ENCODE measurements at places on chromosomes 12 and 14.

DNA sequence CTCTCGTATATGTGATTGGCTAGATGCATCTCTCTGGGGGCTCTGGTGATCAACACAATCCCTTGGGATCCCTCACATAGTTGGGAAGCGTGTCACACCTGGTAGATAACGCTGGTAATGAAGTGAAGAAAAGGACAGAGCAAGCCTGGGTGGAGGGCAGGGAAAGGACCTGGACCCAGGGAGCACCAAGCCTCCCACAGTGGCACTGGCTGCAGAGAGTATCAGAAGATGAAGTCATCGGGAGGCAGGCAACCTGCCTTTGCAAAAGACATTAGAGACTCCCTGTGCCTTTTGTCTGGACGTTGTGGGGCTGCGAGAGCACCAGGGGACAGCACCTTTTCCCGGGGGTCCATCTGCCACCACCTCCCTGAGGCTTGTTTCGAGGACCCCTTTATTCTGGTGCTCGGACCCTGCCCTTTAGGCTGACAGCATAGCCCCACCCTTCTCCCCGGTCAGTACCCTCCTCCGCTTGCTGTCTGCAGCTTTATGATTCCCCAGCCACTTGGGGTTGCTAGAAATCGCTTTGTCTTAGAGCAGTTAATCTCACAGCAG lies 116.4 kb downstream of the EML1 start:
- no peak for DNase-seq

DNA sequence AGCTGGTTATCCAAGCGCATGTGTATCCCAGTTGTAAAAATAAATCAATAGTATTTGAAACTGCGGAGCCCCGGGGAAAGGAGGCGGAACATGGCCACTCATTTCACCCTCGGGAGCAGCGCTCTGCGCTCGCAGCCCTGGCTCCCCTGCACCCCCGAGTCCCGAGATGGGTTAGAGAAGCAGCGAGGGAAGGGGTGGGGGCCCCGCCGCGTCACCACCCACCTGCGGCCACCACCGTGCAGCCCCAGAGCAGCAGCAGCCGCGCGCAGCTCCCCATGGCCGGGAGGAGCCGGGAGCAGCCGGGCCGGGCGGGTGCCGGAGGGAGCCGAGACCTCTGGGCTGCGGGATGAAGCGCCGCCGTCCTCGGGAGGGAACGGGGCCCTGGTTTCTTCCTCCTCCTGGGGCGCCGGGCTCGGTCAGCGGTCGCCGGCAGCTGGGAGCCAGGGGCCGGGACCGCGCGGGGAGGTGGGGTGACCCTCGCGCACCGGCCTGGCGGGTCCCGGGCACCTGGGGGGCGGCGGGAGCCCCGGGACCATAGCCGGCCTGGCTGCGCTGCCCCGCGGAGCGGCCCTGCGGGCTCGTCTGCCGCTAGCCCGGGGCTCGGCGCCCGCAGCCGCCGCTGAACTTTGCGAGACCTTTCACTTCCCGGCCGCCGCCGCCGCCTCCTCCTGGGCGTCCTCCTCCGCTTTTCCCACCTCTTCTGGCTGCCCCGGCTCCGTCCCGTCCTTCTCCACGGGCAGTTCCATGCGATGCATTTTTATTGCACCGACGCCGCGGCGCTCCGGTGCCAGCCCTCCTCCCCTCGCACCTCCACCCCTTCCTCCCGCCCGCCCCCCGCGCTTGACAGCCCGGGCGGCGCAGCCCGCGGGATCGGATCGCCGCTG lies at the start of gene NTN4:
Gene NTN4, minus strand, starts transcription at position 732 of the 884 bp plus-strand sequence. Its CDS starts 455 bp downstream, at position 277.
- no peak for DNase-seq

- DNase-seq: no peak
These were observed 181.4 kb downstream of the EFCAB11 start for GRCh38 chr14:89773151-89773550.

- DNase-seq: no peak
These were observed 6.7 kb upstream of the TESC start for GRCh38 chr12:117105902-117106301.

DNA sequence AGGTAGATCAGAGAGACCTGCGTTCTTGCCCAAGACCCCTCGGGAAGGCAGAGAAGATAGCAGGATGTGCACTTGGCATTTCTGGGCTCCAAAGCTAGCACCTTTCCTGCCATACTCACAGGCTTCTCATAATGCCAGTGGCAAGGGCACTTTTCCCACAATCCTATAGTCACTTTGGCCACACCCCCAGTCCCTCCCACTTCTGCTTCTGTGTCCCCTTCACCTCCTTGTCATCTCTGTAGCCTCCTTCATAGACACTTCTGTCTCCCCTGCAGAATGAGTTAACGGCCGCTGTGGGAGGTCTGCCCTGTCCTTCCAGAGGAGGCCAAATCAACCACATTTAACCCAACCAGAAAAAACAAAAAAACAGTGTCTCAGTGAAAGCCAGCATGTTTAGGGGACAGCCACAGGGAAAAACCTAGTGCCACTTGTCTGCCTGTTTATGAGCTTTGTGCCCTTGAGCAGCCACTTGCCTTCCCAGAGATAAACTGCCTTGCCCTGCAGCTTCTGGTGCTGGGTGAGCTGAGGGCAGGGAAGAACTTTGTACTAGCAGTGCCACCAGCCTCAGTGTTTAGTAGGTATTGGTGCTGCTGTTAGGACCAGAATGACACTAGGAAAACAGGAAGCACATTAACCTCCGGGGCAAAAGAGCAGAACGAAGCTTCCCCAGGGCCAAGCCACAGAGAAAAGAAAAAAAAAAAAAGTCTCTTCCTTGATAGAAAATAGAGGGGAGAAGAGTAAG lies 193.0 kb upstream of the PWP1 start:
- no peak for DNase-seq

DNA sequence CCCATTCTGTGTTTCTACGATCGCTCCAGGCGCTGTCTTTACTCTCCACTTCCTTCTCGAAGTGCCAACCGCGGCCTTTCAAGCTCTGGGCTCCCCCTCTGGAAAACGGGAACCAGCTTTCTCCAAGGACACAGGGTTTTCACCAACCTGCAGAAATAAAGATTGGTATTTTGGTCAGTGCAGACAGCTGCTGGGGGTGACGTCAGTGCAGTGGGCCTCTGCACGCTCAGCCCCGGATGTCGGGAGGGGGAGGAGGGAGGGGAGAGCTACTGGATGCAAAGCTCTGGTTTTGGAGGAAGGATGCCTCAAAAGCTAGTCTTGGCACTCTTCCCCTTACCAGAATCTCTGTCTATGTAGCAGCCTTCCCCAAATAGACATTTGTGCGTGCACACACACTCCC lies 19.9 kb downstream of the HRK start:
- peak; percentile 4 for DNase-seq

- DNase-seq: no peak
These were observed 17.2 kb upstream of the MARK3 start for GRCh38 chr14:103367995-103368394.

Data from activated T-helper 1 cell treated with Interleukin-2 at 50 U/mL for 16 hours (primary cell).